ENCODE measurements at places on chromosomes 7 and 10.
A peak's percentile ranks its signal among the peaks of the same experiment; 100 is the strongest.

- DNase-seq, result no peak
Measured at GRCh38 chr10:111677759-111678158, 505.8 kb downstream of the GPAM start.

DNA sequence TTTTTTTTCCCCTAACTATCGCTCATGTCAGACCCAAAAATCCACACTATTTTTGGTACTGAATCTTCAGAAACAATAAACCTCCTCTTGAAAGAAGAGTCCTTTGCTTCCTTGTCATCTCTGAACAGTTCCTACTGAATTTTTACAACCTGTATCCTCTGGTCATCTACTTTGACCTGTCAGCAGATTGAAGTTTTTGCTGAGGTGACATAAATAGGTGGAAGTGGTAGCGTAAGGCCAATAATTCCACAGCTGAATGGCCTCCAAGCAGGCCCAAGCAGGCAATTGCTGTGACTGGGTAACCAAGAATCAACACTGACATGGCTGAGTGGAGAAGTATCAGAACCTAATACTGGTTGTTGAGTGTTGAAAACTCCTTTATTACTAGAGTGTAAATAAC, 117.4 kb upstream of the MAGI2 start:
- no peak for DNase-seq

DNA sequence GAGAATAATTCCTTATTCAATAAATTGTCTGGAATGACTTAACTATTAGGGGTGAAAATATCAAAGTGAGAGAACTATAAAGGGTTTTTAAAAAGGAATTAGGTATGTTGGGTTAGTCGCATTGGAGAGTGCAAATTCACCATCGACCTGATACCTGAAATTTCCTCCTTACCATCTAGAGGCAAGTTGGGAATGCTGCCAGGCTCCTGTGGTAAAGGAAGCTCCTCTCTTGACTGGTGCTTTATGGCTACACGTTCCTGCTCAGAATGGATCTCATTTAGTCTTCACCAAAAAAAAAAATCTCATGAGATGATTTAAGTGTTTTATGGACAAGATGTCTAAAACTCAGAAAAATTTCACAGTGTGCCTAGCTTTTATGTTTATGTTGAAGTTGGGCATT, 129.8 kb downstream of the EGFR start:
- DNase-seq, result no peak

- DNase-seq, result no peak
Measured at GRCh38 chr7:152710153-152710442, 34.2 kb upstream of the XRCC2 start.

GRCh38 chr7:37322831-37323230, 125.8 kb downstream of the ELMO1 start:
- no peak for DNase-seq

GRCh38 chr7:107900496-107901015, 9.6 kb downstream of the DLD start:
- DNase-seq, result no peak

DNA sequence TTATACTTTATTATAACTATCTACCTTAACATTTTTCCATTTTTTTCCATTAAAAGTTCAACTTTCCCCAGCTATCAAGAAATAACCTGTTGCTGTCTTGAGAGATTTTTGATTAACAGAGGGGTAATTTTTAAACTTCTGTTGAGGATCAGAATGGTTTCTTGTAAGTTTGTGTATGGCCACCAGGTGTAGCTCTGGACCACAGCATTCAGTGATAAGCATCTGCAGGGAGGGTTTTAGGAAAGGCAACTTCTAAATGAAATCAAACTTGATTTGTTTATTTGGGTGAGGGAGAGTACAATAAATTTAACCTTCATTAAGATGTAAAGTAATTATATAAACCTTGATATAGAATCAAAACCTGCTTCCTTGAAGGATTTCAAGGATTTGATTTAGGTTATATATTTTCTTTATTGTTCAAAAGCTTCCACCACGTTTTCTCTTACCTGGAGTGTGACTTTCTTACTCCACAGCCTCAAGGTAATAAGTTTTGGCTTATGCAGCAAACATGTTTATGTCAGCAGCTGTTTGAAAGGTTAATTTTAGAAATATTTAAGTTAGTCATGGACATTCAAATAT, 153.3 kb downstream of the STK31 start:
- DNase-seq, result no peak

DNA sequence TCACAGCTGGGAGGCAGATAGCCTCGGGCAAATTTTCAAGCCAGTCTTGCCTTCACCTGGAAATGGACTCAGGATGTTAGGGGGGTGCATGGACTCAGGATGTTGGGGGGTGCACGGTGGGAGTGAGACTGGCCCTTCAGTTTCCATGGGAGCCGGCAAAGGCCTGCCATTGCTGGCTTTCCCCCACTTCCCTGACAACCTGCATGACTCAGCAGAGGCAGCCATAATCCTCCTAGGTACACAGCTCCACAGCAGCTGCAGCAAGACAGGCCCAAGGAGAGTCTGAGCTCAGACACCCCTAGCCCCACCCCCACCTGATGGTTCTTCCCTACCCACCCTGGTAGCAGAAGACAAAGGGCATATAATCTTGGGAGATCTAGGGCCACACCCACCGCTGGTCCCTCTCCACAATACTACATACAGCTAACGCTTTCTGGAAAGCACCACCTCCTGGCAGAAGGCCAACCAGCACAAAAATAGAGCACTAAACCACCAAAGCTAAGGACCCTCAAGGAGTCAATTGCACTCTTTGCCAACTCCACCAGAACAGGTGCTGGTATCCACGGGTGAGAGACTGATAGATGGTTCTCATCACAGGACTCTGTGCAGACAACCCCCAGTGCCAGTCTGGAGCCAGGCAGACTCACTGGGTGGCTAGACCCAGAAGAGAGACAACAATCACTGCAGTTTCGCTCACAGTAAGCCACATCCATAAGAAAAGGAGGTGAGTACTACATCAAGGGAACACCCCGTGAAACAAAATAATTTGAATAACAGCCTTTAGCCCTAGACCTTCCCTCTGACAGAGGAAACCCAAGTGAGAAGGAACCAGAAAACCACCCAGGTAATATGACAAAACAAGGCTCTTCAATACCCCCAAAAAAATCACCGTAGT, 18.3 kb downstream of the C7orf25 start:
- no peak for DNase-seq

- no peak for DNase-seq
Measured at GRCh38 chr10:127908106-127908958, 1.4 kb downstream of the PTPRE start.

GRCh38 chr7:3168869-3169268, 125.2 kb upstream of the CARD11 start:
- no peak for DNase-seq

- no peak for DNase-seq
Measured at GRCh38 chr7:152851881-152852417, 92.4 kb downstream of the ACTR3B start.

GRCh38 chr10:128024426-128024825, 101.8 kb downstream of the MKI67 start:
- DNase-seq, result no peak

GRCh38 chr10:12445701-12446334, 96.5 kb downstream of the CAMK1D start:
- DNase-seq, result no peak

DNA sequence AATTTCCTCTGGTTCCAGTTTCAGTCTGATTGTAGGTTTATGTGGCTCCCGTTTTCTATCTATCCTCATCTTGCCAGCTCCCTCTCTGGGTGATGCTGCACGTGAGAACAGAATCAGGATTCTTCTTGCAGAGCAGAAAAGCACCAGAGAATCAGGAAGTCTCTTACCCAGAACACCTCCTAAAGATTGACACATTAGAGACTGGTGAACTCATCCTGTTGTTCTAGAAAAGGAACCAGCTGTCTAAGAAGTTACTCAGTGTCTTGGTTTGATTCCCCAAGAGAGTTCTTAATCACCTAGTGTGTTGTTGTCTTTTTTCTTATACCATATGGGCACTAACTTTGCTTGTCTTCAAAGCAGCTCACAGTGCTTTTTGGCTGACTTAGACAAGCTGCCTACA, 152.4 kb downstream of the DGKI start:
- DNase-seq, result no peak

DNA sequence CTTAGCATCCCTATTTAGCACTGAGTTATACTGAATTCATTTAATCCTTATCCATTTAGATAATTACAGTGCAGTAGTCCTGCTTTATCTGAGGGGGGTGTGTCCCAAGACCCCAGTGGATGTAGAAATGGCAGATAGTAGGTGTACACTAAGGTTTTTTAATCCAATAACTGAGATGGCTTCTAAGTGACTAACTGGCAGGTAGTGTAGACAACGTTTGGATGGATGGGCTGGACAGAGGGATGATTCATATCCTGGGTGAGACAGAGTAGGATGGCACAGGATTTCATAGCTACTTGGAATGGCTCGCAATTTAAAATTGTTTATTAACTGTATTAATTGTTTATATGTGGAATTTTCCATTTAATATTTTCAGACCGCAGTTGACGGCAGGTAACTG, 295.6 kb downstream of the CCDC3 start:
- DNase-seq, result no peak

DNA sequence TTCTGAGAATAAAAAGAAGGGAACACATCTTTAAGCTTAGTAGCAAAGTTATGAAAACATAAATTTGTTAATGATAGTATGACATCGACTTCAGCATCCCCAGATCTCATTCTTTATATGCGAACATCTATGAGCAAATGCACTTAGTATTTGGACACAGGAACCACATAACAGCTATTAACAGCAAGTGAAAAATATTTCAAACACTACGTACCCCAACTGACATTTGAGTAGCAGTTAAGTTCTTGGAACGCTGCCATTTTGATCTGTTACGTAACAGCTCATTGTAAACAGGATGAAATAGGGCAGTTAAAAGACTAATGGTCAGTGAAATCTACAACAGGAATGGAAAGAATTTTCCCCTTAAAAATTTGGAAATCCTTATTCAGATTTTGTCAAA, 428.9 kb downstream of the TNS3 start:
- peak; percentile 15 for DNase-seq

- no peak for DNase-seq
Measured at GRCh38 chr10:113960617-113961181, 83.0 kb upstream of the ADRB1 start.

DNA sequence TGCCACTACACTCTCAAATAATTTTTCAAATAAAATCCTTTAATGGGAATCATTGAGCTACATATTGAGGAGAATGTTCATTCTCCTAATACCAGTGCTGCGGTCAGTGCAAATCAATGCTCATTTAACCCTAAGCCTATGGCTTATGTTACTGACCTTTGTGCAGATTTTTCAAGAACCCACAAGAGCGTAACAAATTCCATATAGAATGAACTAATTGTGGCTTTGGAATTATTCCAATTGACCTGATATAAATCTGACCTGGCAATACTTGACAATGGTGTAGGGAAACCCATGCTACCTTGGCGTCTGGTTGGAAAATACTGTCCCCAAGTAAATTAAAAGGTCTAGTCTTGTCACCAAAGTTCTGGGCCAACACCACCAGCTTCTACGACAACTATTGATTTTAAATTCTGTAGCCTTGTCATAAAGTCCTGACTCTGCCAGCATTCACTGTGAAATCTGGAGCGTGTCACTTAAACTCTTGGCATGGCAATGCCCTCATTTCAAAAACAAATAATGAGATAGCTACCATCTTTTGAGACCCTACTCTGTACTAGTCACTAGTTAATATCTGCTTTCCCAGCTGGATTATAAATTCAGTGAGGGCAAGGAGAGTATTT, 320.9 kb downstream of the AHR start:
- no peak for DNase-seq

Measured in amniotic stem cell (primary cell).